ENCODE measurements at places on chromosomes 4 and X. TPM values are rescaled to one million over a fixed set of nuclear protein-coding genes. Genes with fewer than 3 reads are reported as not detected.

RPGR gene
- 8.2 TPM for total RNA-seq

EPGN gene
- 129 TPM for total RNA-seq

SAGE1 gene
- not detected for total RNA-seq

ATP8A1 gene
- total RNA-seq: 1.4 TPM

DMP1 gene
- total RNA-seq: not detected

LNX1 gene
- total RNA-seq: 1.6 TPM

ADGRG4 gene
- total RNA-seq: not detected

TCEAL2 gene
- not detected for total RNA-seq

PORCN gene
- total RNA-seq: 46.2 TPM

NLGN4X gene
- 0.13 TPM for total RNA-seq

PITX2 gene
- total RNA-seq: not detected

SPANXB1 gene
- total RNA-seq: not detected

MGARP gene
- total RNA-seq: 0.13 TPM

SUV39H1 gene
- total RNA-seq: 1.2 TPM

AREG gene
- 272 TPM for total RNA-seq

GAGE12H gene
- total RNA-seq: not detected

CLTRN gene
- 1.2 TPM for total RNA-seq

FGF13 gene
- 1.2 TPM for total RNA-seq
